Lung (tissue), 17 donors: ENCODE measurements at places on chromosomes 5 and 9.

DNA sequence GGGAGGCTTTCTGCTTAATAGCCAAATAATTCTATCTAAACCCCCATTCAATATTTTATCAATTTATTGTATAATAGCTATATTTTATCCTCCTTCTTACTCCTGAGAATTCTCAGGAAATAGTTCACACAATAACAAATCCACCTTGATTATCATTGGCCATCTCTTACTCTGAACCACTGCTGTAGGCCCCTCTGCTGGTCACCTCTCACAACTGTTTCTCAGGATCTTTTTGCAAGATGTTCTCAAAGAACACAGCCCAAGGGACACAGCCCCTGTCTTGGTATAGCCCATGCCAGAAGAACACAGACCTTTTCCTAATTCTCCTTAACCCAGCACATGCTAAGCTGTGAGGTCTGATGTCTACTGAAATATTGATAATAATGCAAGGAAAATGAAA is 74.9 kb upstream of the HTR4 start:
- DNase-seq, result no peak
- H3K27me3 ChIP-seq, result no peaks in the 10 kb centered on the region
- no peaks in the 10 kb centered on the region for H3K36me3 ChIP-seq

DNA sequence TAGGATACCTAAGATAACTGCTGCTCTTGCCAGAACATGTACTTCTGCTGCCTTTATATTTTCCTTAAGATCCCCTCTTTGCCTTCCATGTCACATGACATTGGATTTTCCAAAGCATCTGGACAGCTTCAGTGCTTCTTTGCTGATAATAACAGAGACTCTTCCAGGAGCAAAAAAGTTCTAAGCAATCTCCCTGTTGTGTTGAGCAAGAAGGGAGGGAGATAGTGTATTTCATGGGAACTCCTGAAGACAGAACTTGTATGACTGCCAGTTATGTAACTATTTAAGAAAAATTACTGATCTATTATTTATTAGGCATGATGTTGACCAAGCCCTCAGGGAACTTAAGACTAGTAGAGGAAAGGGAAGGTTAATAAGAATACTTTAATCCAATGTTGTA is 454.7 kb downstream of the SPATA31D1 start:
- no peaks in the 10 kb centered on the region for H3K27me3 ChIP-seq
- no peak for DNase-seq
- no peak overlapping the region for H3K27ac ChIP-seq
- H3K4me1 ChIP-seq, result no peaks in the 10 kb centered on the region
- no peak overlapping the region for H3K4me3 ChIP-seq
- H3K36me3 ChIP-seq, result no peaks in the 10 kb centered on the region

GRCh38 chr5:103894882-103895281 is 332.3 kb upstream of the NUDT12 start:
- no peak for DNase-seq
- H3K4me1 ChIP-seq, result no peaks in the 10 kb centered on the region
- H3K4me3 ChIP-seq, result no peak overlapping the region
- H3K27ac ChIP-seq, result no peak overlapping the region

DNA sequence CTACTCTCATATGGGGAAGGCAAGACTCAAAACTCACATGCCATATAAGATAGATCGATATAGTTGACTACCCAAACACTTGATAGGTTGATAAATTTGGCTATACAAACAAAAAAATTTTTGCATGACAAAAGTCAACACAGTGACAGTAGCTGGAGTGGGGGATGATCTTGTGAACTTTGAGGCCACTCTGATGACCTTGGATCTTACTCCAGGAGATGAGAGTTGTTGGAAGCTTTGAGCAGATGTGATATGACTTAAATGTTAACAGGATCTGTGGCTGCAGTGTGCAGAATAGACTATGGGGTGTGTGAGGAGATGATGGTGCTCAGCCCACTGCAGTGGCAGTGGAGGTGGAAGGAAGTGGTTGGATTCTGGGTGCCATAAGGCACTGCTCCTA is 101.4 kb downstream of the ZFAND5 start:
- DNase-seq, result no peak
- no peak overlapping the region for H3K4me3 ChIP-seq
- no peaks in the 10 kb centered on the region for H3K27me3 ChIP-seq
- no peaks in the 10 kb centered on the region for H3K4me1 ChIP-seq
- H3K36me3 ChIP-seq, result no peaks in the 10 kb centered on the region

- H3K27me3 ChIP-seq, result no peaks in the 10 kb centered on the region
- H3K27ac ChIP-seq, result peak overlapping the region; percentile 50
- peaks cover 4% of the 10 kb centered on the region for H3K4me1 ChIP-seq
- H3K36me3 ChIP-seq, result peaks cover 25% of the 10 kb centered on the region
These were observed 37.0 kb downstream of the CXXC5 start for GRCh38 chr5:139684881-139685749.
